ENCODE measurements at places on chromosomes 16 and 17. TPM values are rescaled to one million over a fixed set of nuclear protein-coding genes. Genes with fewer than 3 reads are reported as not detected.

C17orf100 gene
- 3.3 TPM for total RNA-seq

EFCAB5 gene
- total RNA-seq, result 0.74 TPM

CDH5 gene
- total RNA-seq, result 0.27 TPM

ITPRIPL2 gene
- total RNA-seq, result 14.6 TPM

MYH8 gene
- not detected for total RNA-seq

PRSS21 gene
- total RNA-seq, result not detected

FOXJ1 gene
- total RNA-seq, result 0.40 TPM

DUXB gene
- not detected for total RNA-seq

NARF gene
- 55.6 TPM for total RNA-seq

NECAB2 gene
- total RNA-seq, result 3.0 TPM

ASPHD1 gene
- 30.1 TPM for total RNA-seq

NKD1 gene
- 0.54 TPM for total RNA-seq

TEKT1 gene
- total RNA-seq, result 0.12 TPM

MTSS2 gene
- total RNA-seq, result 51.0 TPM

KRT23 gene
- not detected for total RNA-seq

CSH1 gene
- total RNA-seq, result not detected
